Mammary epithelial cell (primary cell): ENCODE measurements at places on chromosomes 7 and 10. TPM values are rescaled to one million over a fixed set of nuclear protein-coding genes. Genes with fewer than 3 reads are reported as not detected.

The CCDC7 gene
- polyA plus RNA-seq = 0.46 TPM

The TFPI2 gene
- 313 TPM for polyA plus RNA-seq

The IQUB gene
- 0.03 TPM for polyA plus RNA-seq

The POLR1F gene
- 14.8 TPM for polyA plus RNA-seq

The LIPK gene
- 0.31 TPM for polyA plus RNA-seq
